PC-3 (cell line): ENCODE measurements at places on chromosomes 1 and 21. TPM values are rescaled to one million over a fixed set of nuclear protein-coding genes. Genes with fewer than 3 reads are reported as not detected.

- peak; percentile 82 for DNase-seq
Observed at GRCh38 chr21:39518055-39518846, 66.5 kb downstream of the SH3BGR start.

RXFP4 gene
- total RNA-seq: not detected in 2 replicates

ARID4B gene
- total RNA-seq: 14.0 and 16.8 TPM in 2 replicates

CCDC18 gene
- total RNA-seq: 8.8 and 18.9 TPM in 2 replicates

CCDC27 gene
- not detected in 2 replicates for total RNA-seq

DNA sequence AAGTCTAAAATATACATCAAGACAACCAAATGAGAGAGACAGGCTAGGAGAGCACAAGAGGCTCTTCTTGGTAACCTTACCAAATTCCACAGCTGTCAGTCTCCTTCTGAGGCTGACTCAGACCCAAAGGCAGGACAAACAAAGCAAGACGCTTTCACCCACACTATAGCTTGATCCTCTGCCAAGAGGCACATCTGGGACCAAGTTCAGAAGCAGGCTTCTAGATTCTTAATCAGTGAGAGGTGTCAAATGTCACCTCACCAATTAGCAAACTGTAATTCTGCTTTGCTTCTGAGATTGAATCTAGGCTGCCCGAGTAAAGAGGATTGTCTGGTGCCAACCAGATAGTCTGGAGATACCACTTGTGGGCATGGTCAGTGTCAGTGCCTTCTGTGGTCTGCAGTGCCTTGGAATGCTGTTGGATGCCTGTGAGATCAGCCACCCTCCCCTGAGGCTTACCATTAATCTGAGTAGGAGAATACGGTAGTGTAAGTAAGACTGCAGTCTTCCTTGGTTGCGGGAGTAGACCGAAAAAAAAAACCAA lies 151.0 kb downstream of the FMN2 start:
- peak; percentile 85 for DNase-seq

TMEM52 gene
- total RNA-seq: 22.6 and 29.1 TPM in 2 replicates

AK5 gene
- total RNA-seq: 3.4 and 3.8 TPM in 2 replicates

GRCh38 chr1:64388336-64388735 lies 81.6 kb upstream of the CACHD1 start:
- DNase-seq: no peak

DNA sequence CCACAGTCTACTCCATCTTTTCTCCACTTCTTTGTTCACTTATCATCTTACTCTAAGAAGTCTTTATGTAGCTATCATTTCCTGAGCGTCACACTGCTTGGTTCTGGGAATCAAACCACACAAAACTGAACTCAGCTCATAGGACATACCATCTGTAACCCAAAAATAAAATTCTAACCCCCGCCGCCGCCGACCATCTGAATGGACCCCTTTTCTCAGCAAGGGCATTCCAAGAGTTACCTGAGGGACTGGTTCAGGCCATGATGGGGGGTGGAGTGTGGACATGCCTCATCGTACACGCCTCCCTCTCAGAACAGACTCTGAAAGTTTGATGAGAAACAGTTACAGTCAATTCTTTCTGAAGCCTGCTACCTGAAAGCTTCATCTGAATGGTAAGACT lies 12.6 kb upstream of the CHI3L2 start:
- no peak for DNase-seq

CAMTA1 gene
- total RNA-seq: 40.8 and 42.5 TPM in 2 replicates

GRCh38 chr21:45995686-45996179 lies 14.2 kb downstream of the COL6A1 start:
- DNase-seq: peak; percentile 45

DNA sequence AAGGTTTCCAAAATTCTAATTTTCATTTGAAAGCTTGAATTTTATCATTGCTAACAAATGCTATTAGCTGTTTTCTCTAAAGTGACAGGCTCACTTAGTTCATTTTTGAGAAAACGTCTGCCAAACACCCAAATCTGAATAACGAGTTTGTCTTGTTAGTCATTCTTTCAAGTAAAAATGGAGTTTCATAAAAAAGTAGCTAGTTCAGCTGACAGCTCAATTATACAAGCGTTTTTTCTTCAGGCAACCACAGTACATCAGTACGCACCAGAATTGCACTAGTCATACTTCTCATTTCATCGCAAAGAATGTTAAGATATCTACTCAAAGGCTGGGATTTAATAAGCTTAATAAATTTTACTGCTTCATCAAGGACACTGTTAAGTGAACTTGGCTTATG lies 72.3 kb upstream of the SLFNL1 start:
- DNase-seq: no peak

SPATA21 gene
- not detected in 2 replicates for total RNA-seq

CD1D gene
- total RNA-seq: not detected in 2 replicates

- DNase-seq: no peak
Observed at GRCh38 chr1:48790397-48790796, 13.7 kb upstream of the BEND5 start.

GRCh38 chr1:196661345-196661744 lies 9.5 kb downstream of the CFH start:
- DNase-seq: no peak
